Posterior vena cava (tissue), 2 donors: ENCODE measurements at places on chromosomes 5 and 9.

- no peak for DNase-seq
These were observed 32.0 kb downstream of the SEMA5A start for GRCh38 chr5:9513827-9514226.

- no peak for DNase-seq
These were observed 20.1 kb downstream of the PTCH1 start for GRCh38 chr9:95496687-95497086.

DNA sequence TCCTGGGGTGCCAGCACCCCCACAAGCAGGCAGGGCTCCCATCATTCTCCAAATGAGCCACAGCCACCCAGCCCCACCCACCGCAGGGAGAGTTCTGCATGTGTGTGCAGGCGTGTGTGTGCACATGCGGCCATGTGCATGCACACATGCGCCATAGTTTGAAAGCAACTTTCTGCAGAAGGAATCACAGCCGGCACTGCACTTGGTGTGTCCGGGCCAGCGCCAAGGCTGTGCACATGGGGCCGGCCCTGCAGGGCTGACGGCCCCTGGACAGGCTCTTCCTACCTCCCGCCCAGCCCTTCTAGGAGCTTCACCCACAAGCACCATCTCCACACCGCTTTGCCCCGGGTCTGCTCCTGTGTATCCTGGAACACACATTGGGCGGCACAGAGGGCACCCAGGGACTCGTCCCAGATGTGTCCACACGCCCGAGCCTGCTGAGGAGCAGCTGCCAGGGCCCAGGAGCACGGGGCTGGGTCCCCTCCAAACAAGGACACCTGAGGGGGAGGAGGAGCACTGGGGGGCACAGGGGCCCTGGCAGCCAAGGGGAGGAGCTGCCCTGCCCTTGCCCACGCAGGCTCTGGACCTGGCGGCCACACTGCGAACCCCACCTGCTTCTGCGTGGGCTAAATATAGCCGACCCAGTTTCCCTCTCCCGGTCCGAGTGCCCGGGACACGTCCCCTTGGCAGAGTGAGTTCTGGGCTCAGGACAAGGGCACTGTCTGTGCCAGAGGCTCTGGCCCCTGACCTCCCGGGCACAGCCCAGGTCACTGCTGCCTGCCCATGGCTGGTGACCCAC, 19.1 kb downstream of the TPPP start:
- peak; percentile 76 for DNase-seq

GRCh38 chr9:112331674-112331952, 1.8 kb downstream of the PTBP3 start:
- DNase-seq, result no peak

DNA sequence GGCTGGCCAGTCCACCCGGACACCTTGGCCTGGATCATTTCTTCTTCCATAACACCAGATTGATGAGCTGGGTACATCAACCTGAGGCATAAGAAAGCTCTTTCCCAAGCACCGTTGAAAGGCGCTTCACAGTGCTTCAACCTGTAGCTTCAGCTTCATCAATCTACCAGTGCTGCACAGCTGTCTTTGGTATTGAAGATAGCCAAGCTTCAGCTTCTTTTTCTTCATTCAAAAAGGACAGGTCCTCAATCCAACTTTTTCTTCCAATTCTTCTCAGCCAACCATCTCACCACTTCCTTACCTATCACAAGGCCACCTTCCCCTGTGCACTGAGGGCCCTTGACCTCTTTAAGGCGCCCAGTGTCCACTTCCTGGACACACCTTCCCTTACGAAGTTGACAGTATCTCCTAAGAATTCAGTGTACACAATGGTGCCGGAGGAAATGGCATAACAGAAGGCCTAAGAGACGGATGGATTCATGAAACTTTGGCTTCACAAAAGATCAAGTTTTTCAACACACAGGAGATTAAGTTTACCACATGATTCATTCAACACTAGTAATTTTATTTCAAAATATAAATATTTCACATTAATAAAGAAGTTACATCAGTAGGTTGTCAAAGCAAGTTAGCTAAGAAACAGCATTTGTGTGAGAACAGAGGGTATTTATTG, 1.4 kb upstream of the CTNNAL1 start:
- DNase-seq, result no peak

DNA sequence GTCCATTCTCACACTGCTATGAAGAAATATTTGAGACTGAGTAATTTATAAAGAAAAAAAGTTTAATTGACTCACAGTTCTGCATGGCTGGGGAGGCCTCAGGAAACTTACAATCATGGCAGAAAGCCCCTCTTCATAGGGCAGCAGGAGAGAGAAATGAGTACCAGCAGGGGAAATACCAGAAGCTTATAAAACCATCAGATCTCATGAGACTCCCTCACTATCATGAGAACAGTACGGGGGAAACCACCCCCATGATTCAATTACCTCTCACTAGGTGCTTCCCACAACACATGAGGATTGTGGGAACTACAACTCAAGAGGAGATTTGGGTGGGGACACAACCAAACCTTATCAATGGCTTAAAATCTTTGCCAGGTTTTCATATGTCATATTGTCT, 20.3 kb upstream of the TENT4A start:
- no peak for DNase-seq

- DNase-seq, result no peak
These were observed 176.8 kb downstream of the MELK start for GRCh38 chr9:36749461-36749860.

DNA sequence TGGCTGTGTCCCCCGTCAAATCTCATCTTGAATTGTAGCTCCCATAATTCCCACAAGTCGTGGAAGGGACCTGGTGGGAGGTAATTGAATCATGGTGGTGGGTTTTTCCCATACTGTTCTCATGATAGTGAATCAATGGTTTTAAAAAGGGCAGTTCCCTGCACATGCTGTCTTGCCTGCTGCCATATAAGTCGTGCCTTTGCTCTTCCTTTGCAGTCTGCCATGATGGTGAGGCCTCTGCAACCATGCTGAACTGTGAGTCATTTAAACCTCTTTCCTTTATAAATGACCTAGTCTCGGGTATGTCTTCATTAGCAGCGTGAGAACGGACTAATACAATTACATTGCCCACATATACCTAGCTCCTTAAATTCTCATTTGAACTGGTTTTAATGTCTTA, 353.0 kb upstream of the KLF4 start:
- no peak for DNase-seq

- DNase-seq, result no peak
These were observed 828.5 kb upstream of the DMAC1 start for GRCh38 chr9:8627976-8628679.

DNA sequence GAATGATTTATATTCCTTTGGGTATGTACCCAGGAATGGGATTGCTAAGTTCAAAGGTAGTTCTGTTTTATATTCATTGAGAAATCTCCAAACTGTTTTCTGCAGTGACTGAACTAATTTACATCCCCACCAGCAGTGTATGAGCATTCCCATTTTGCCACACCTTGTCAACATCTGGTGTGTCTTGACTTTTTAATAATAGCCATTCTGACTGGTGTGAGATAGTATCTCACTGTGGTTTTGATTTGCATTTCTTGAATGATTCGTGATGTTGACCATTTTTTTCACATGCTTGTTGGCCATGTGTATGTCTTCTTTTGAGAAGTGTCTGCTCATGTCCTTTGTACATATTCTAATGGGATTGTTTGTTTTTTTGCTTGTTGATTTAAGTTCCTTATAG, 421.5 kb downstream of the KIAA0825 start:
- DNase-seq, result no peak

DNA sequence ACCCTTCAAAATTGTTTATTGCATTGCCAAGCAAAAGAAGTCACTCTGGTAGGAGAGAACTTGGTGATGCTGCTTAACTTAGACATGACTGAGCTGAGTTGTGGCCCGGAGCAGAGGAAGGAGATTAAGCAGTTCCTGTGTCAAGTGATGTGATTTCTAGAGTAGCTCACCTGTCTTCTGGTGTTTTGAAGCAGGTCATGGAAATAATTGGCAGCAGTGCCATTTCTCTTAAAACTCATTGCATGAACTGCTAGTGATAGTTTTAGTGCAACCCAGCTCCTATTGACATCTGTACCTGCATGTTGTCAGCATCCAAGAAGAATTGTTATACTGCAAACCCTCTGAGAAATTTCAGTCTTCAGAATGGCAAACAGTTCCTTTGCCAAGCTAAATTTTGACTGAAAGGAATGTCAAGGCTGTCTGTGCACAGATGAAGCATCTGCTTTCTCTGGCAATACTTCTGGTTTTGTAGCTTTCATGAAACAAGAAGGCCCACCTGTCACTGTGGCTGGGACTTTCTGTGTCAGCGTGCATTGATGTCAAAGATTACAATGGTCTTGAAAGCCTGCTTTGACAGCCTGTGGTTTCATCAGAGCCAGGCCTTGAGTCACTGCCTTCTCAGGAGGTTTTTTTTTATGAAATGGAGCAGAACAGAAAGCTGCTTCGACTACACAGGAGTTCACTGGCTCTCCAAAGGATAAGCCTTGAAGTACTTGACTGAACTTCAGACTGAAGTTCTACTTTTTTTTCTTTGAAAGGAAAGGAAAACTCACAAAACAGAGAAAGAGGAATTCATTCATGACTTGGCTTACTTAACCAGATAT, 90.6 kb downstream of the RALGPS1 start:
- DNase-seq, result no peak

DNA sequence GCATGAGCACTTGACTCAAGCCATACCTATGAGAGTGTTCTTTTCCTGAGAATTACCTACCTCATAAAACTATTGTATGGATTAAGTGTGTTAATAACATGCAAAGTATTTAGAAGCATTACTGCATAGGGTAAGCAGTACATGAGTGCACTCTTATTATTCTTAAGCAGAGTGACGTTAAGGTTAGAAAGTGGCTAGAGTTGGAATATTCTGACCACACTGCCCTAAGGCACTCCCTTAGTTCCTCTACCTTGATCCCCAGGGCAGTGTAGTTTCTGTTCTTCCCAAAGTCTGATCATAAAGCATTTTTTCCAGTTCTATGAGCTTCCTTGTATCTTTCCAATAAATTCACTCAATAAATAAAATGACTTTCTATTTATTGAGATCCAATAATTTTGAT, 189.2 kb downstream of the PCSK1 start:
- no peak for DNase-seq
